Stimulated activated CD8-positive, alpha-beta memory T cell treated with anti-CD3 and anti-CD28 coated beads, Interleukin-4, amount 100 ng/mL, for 4 hours (primary cell): ENCODE measurements at places on chromosomes 3 and 15.

DNA sequence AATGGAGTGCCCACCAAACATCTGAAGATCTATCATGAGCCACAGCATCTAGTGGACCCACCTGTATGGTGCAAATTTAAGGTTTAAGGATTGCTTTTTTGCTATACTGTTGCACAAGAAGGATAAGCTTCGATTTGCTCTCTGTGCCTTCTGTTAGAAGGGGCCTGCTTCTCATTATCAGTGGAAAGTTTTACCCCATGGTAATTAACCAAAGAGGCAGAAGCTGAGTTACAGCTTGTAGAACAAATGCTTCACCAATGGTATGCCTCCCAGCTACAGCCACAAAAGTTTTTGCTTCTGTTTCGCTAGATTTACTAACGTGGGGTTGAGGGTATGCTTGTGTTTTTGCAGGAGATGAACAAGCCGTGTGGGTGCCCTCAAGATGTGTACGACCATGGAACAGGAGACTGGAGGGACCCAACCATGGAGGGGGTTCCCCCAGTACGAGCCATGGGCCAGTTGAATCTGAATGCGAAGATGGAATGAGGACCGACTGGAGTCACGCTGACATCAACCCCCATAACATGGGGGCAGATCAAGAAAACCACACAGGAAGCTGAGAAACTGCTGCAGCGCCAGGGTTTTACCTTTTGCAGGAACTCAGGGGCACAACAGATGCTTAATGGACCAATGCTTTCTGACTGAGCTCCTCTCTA is 43.5 kb downstream of the ACAD9 start:
- peak; percentile 9 for DNase-seq

DNA sequence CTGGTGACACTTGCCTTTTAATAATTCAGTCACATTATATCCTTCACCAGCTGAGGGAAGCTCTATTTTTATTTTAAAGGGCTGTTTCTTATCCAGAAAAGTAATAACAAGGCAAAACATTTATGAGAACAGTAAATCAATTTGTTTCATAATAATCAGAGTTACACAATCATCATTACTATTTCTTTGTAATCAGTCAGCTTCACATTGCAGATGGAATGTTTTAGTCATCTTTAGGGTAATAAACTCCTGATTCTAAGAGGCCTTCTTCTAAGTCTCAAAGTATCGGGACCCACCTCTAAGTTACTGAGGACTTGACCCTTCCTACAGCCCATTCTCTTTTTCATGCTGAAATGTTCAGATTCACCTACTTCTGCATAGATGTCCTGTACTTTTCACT is 298.3 kb upstream of the TGFBR2 start:
- DNase-seq = no peak

DNA sequence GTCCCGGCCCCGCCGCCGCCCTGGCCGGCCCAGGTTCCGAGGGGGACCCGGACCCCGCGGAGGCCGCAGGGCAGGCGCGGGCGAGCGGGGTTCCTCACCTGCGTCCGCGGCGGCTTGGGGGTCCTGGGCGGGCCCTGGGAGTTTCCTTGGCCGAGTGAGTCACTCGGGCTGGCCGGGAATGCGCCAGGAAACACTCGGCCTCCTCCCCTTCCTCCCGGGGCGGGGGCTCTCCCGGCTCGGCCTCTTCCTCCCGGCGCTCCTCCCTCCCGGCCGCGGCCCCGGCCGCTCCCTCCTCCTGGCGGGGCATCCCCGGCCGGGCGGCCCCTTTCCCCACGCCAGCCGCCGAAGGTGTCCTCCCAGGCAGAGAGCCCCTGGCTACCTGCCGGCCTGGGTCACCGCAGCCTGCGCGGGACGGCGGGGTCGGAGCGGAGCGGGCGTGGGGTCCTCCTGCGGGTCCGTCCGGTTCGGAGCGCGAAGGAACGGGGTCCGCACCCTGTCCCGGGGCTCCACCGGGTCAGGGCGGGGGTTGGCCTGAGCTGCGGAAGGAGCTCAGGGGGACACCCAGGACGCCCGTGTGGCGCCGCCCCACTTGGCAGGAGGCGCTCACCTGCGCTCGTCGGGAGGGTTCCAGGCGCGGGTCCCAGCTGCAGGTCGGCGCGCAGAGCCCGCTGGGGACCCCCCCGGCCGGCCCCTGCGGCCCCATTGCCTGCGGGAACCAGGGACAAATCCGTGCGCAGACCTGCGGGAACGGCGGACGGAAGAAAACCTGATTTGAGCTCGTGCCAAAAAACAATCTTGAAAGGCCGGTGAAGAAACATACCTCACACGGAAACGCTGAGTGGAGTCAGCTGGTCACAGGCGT is at the start of gene CYFIP1:
CYFIP1 (minus strand) TSS at position 180 of the 862 bp plus-strand sequence. CDS start 33,083 bp downstream, outside the sequence.
- DNase-seq = no peak

DNA sequence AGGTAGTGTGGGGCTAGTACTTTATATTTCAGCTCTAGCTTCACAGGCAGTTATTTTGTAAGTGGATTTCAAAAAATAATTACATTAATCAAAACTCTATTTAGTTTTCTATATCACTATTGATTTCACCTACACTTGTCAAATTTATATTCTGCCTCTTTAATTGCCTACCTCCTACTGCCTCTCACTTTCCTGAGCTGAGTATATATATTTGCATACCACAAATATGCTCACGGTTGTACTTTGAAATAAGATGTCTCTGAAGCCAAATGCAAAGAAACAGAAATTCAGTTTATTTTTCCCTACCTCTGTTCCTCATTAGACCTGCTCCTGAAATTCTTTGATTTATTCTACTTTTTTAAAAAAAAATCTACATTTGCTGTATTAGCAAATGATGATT is 309.3 kb upstream of the TGFBR2 start:
- no peak for DNase-seq

GRCh38 chr3:72441284-72441994 is 406.8 kb downstream of the SHQ1 start:
- no peak for DNase-seq

DNA sequence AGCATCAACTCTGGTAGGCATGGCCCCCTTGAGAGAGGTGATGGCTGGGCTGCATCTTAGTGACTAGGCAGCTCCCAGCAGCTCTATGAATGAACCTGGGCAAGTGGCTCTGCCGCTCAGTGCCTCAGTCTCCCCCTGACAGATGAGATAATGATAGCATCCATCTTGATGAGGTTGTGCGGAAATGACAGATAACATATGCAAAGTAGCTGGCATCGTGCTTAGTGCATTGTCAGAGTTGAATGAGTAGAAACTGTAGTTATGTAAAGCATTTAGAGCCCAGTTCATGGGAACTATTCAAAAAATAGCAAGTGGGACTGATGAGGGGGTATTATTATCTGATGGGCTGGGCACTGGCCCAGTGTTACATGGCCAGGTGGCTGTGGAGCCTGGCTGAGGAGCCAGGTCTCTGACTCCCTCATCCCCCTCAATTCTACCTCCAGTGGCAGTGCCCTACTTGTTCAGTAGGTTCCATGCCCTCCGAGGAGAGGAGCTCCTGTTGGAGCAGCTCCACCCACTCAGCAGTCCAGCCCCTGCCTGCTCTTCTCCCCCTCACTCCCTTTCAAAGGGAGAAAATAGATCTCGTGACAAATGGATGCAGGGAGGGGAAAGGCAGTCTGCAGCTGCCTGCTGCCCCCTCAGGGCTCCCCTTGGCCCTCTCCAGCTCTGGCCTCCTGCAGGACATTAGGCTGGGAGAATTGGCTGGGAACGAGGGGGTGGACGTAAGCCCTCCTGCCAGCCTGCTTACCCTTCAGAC is 6.6 kb downstream of the PRKCD start:
- DNase-seq = no peak

DNA sequence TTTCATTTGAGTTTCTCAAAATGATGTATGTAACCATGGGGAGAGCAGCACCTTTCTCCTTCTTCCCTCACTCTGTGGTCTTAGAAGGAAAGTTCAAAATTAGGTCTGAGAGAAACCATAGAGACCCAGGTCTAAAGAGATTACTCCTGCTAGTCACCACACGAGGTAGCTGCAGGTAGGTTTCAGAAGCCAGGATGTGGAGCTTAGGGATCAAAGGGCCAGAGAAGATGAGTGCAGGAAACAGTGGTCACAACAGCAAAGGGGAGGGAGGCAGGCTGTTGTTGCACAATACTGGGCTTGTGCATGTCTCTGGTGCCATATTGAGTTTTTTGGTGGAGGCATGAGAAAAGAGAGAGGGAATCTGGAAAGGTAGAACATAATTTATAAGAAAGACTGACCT is 583.6 kb downstream of the AGBL1 start:
- DNase-seq = no peak

DNA sequence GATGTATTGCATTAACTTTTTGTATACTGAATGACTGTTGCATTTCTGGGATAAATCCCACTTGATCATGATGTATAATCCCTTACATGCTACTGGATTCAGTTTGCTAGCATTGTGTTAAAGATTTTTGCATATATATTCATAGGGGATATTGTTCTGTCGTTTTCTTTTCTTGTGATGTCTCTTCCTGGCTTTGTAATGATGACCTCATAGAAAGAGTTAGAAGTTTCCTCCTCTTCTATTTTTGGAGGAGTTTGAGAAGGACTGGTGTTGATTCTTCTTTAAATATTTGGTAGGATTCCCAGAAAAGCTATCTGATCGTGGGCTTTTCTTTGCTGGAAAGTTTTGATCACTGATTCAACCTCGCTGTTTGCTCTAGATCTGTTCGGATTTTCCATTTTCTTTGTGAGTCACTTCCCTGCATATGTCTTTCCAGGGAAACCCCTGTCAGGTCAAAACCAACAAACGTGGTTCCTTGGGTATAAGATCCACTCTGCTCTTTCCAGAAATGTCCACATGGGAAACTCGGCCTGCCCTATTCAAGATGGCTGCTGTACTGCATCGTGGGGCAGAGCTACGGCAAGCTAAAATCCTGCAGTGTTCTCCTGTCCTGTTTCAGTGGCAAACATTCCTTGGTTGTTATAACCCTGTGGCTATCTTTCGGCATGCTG is 120.4 kb downstream of the GABRG3 start:
- no peak for DNase-seq

- DNase-seq = no peak
Measured at GRCh38 chr3:55455915-55456314, 31.2 kb downstream of the WNT5A start.

DNA sequence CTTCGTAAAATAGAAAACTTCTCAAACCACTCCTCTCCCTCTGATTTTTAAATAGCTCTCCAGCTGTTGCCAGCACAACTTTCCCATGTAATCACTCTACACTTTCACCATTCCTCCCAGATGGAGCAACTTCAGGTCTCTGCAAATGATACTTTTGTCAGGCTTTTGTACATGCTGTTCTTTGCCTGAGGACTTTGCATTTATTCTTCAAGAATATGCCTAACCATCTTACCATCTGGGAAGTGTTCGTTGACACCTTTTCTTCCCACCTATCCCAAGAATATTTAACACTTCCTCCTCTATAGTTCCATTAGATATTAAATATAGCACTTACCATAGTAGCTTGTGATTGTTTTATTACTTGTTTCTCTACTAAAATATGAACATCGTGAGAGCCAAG is 703.7 kb downstream of the CADM2 start:
- DNase-seq = no peak

DNA sequence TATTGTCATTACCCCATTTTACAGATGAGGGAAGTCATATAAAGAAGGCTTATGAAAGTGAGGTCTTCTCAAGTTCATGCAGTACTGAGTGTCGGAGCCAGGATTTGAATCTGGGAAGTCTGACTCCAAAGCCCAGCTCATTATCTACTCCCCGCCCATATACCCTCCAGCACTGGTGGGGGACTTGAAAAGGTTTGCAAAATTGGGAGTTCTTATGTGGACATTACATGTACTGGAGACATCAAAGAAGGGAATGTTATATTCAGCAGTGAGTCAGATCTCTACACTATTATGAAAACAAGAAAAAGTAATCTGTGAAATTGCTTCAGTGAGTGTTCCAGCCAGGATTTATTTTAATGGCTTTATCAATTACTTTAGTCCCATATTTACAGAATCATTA is 185.2 kb upstream of the CADPS start:
- DNase-seq = no peak

- no peak for DNase-seq
Measured at GRCh38 chr3:24396338-24396737, 98.3 kb downstream of the THRB start.

DNA sequence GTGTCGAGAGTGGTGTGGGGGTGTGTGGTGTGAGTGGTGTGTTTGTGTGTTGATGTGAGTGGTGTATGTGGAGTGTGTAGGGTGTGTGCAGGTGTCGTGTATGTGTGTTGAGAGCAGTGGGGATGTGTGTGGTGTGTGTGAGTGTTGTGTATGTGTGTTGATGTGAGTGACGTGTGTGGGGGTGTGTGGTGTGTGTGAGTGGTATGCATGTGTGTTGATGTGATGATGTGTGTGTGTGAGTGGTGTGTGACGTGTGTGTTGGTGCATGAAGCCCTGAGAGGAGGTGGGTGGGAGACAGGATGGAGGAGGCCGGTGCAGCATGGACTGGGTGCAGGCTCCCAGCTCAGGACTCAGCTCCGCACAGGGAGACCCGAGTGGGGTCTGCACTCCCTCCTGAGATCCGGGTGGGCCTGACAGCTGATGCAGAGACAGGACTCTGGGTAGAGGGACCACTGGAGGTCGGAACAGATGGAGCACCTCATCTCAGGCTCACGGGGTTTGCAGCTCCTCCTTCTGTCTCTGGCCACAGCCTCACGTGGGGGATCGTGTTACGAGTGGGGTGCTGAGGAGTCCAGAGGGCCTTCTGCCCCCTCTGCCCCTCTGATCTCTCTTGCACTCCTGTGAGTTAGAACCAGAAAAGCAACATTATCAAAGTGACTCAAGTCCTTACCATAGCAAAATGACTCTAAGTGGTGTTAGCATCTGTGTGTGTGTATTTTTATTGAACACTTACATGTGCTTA is 41.3 kb downstream of the ARNT2 start:
- DNase-seq = no peak

DNA sequence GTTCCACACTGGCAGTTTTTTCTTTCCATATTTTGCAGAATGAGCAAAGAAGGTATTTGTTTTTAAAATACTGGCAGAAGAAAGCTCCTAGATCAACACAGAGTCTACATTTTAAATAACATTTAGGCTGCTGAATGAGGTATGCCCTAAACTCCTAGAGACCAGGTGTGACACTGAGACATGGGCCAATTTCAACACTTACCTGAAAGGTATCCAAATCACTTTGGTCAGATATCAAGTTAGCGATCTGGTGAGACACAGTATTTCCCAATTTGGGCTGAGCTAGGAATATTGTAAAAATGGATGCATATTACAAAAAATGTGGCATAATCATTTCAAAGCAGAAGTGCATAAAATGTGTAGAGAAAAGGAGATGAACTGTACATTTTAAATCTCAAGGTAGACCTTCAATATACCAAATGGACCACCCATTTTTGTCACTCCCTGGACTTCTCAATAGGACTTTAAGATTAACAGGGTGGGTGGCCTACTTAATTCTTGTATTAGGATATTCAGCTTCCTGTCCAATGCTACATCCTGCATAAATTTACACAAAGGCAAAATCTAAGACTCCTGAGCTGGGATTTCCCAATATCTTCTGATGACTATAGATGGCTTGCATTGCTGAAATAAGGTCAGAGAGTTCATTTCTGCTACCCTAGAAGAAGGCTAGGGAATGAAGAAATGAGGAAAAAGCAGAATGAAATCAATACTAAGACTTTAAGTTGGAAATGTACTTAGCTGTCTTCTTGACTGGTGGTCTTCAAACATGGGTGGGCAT is 487.8 kb downstream of the FOXP1 start:
- no peak for DNase-seq
